ENCODE measurements at places on chromosomes 5 and 9.
A peak's percentile ranks its signal among the peaks of the same experiment; 100 is the strongest.

DNA sequence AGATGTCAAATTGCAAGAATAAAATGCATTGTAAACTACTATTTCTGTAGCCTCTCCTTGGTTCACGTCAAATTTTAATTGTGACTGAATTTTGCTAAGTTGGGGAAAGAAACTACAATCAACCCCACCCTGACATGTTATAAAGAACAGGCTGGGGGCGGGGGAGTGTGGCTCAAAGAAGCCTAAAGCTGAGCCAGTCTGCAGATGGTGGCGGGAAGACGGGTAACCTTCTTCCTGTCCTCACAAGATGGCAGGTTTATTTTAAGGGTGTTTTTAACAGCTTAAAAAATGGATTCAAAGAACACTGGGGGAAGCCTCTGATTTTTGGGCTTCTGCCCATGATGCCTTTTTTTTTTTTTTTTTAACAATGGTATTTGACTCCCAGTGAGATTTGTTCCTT lies 68.5 kb upstream of the MELK start:
- DNase-seq = no peak

GRCh38 chr5:124126504-124127217 lies 614.7 kb downstream of the CSNK1G3 start:
- no peak for DNase-seq

- no peak for DNase-seq
Observed at GRCh38 chr5:53032188-53032587, 43.0 kb downstream of the ITGA2 start.

GRCh38 chr5:84191281-84191680 lies 193.4 kb downstream of the EDIL3 start:
- no peak for DNase-seq

DNA sequence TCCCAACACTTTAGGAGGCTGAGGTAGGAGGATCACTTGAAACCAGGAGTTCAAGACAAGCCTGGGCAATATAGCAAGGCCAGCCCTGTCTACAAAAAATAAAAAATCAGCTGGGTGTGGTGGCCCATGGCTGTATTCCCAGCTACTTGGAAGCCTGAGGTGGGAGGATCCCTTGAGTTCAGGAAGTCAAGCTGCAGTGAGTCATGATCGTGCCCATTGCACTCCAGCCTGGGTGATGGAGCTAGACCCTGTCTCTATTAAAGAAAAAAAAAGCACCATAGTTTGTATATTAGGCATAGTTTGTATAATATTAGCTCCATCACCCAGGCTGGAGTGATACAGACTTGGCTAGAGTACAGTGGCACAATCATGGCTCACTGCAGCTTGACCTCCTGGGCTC lies 9.6 kb upstream of the NME5 start:
- no peak for DNase-seq

GRCh38 chr5:53825926-53826325 lies 265.5 kb downstream of the NDUFS4 start:
- no peak for DNase-seq

GRCh38 chr9:136119061-136119882 lies 597 bp upstream of the TMEM250 start:
- DNase-seq = no peak

GRCh38 chr5:78293851-78294247 lies 649 bp downstream of the AP3B1 start:
- no peak for DNase-seq

GRCh38 chr5:2702096-2702879 lies 49.2 kb downstream of the IRX2 start:
- no peak for DNase-seq

- DNase-seq = no peak
Observed at GRCh38 chr5:14895301-14895700, 23.7 kb upstream of the ANKH start.

- no peak for DNase-seq
Observed at GRCh38 chr5:79851391-79851863, 139.6 kb downstream of the MTX3 start.

GRCh38 chr5:167294882-167295680 lies 996.4 kb upstream of the WWC1 start:
- DNase-seq = peak; percentile 78

- no peak for DNase-seq
Observed at GRCh38 chr9:116673375-116673774, 13.7 kb upstream of the TRIM32 start.
